SK-N-DZ (cell line): ENCODE measurements at places on chromosomes 6 and 20.

- DNase-seq, result no peak
These were observed 125.7 kb upstream of the MYLIP start for GRCh38 chr6:16003197-16003491.

GRCh38 chr6:165962366-165962765 lies 205.3 kb downstream of the TBXT start:
- DNase-seq, result no peak

DNA sequence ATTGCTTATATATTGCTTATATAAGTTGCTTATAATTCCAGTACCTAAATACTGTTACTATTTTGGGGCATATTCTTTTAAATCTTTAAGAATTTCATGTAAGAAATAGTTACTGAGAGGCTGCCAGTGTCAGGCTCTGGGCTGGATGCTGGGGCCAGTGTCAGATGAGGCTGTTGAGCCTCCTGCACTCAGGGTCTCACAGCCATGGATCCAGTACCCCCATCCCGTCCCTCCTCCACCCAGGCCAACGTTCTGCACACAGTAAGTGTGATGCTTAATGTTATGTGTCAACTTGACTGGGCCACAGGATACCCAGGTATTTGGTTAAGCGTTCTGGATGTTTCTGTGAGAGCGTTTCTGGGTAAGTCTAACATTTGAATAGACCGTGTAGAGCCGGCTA lies 119.5 kb upstream of the PMEPA1 start:
- DNase-seq, result no peak

- no peak for DNase-seq
These were observed 57.4 kb downstream of the IYD start for GRCh38 chr6:150426198-150426597.

DNA sequence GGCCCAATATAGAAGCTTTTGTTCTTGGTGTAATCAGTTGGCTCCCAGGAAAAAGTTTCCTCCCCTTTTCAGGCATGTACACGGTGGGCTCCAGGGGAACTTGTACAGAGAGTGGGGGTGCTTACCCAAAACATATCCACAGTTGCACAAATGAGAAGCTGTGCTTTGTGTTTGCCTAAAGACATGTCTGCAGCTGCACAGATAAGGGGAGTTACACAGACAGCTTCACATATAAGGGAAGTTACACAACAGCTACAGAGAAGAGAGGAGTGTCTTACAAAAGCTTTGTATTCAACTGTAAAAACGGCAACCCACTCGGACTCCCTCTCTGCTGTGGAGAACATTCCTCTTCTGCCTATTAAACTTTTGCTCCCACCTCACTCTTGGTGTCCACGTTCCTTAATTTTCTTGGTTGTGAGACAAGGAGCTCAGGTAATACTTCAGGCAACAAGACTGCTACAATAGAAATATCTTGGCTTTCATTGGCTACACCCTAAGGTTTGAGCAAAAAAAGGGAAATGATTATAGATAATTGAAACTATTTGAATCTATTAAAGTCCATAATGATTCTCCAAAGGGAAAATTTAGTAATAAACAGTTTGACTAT lies 7.4 kb upstream of the PNRC1 start:
- DNase-seq, result no peak

GRCh38 chr6:124747349-124747748 lies 214.9 kb upstream of the RNF217 start:
- no peak for DNase-seq

GRCh38 chr20:24673678-24674570 lies 204.5 kb downstream of the SYNDIG1 start:
- DNase-seq, result no peak

- no peak for DNase-seq
These were observed 33.1 kb downstream of the SCAF8 start for GRCh38 chr6:154766288-154766687.
